Breast epithelium (tissue), 4 donors: ENCODE measurements at places on chromosomes 4 and X.
A peak's percentile ranks its signal among the peaks of the same experiment; 100 is the strongest.

- DNase-seq = no peak
These were observed 214.3 kb downstream of the FAT4 start for GRCh38 chr4:125529071-125529470.

DNA sequence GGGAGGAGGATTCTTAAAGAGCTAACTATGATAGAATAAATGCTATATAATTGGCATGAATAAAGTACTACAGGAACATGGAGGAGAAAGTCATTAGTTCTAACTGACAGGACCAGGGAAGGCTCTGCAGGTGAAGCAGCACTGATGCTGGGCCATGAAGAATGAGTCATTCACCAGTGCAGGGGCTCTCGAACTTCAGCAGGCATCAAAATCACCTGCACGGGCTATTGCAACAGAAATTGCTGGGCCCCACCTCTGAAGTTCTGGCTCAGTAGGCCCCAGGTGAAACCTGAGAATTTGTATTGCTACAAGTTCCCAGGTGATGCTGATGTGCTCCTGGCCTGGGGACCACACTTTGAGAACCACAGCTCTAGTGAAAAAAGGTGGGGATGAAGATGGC lies 33.7 kb downstream of the TMEM150C start:
- no peak for DNase-seq

DNA sequence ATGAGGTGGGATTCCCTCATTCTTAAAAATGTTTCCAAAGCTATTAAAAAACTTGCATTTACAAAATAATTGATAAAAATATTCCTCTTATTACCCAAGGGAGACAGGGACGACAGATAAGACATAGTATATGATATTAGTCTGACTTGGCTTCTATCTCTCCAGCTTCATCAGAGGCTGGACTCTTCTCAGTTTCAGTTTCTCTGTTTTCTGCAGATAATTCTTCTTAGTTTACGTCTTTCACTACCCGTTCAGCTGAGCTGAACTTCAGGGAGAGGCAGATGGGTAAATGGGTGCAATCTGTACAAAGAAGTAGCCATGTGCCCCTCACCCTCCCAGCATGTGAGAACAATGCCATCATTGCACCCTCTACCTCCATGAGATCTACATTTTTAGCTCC lies 214.0 kb upstream of the SLIT2 start:
- DNase-seq = no peak

- DNase-seq = no peak
These were observed 1021.8 kb upstream of the INTU start for GRCh38 chr4:126610933-126611332.

GRCh38 chrX:2888309-2888708 lies 40.8 kb downstream of the ARSD start:
- no peak for DNase-seq

- peak; percentile 56 for DNase-seq
These were observed 1.3 kb downstream of the SLC6A8 start for GRCh38 chrX:153688911-153689590.

DNA sequence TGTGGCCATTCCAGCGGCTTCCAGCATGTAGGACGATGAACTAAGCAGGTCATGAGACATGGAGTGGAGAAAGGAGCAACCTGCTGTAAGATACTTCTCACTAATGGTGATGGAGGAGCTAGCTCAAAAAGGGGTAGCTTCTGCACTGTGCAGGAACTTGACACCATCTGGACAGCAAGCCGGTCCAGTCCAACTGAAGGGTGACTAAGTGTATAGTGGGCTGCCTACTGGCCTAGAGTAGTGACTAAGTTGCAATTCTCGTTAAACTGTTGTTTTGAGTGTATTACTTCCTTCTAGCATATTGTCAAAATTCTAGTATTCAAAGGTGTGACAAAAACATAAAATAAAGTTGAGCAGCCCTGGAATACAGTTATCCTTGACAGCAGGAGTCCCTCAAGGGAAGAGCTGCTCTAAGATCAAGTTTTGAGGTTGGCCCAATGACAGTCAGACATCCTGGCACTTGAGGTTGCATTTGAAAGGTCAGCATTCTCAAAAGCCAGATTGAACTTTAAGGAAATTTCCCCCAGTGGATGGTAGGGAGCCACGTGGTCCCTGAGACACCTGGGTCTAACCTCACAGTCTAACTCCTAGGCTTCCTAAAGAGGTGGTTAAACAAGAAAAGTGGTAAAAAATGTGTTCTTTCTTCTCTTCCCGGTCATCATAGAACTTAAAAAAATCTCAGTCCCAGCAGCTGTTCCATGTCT lies 8.0 kb downstream of the CETN2 start:
- DNase-seq = no peak

GRCh38 chrX:134148172-134148692 lies 88.8 kb upstream of the CCDC160 start:
- no peak for DNase-seq

GRCh38 chrX:48509619-48510018 lies 827 bp downstream of the PORCN start:
- no peak for DNase-seq

DNA sequence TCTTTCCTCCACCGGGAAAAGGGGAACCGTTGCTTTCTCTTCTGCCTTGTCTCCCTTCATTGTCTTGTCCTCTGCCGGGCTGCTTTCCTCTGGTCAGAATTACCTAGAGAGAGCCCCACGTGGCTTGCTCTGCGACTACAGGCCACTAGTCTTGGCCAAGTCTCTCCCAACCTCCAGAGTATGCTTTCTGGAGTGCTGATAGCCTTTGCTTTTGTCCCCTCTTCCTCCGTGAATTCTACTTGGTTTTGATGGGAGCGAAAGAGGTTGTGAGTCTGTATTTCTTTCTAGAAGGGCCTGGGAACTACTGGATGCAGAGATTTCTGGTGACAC lies 5.3 kb upstream of the POU4F2 start:
- DNase-seq = no peak

DNA sequence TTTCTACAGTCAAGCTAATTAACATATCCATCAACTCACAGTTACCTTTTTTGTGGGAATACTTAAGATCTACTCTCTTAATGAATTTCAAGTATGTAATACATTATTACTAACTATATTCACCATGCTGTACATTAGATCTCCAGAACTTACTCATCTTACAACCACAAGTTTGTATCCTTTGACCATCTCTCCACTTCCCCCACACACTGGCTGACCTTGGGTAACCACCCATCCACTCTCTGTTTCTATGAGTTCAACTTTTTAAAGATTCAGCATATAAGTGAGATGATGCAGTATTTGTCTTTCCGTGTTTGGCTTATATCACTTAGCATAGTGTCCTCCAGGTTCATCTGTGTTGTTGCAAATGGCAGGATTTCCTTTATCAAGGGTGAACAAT lies 30.5 kb upstream of the MAGED1 start:
- no peak for DNase-seq

GRCh38 chr4:1152290-1152689 lies 20.1 kb downstream of the SPON2 start:
- no peak for DNase-seq

DNA sequence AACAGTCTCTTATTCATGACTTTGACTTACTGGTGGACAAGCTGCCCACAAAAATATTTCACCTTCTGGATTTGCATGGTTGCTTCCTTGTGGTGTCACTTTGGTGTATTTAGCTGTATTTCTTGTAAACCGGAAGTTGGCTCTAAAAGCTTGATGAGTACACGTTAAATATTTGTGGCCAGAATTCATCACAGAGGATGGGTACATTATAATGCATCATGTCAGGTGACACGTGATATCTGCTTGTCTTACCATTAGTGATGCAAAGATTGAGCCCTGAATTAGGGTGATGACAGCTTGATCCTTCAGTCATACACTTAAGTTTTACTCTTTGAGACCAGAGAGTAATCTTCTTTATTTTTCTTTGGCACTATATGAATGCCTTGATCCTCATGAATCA lies 188.3 kb upstream of the RPS6KA3 start:
- no peak for DNase-seq

DNA sequence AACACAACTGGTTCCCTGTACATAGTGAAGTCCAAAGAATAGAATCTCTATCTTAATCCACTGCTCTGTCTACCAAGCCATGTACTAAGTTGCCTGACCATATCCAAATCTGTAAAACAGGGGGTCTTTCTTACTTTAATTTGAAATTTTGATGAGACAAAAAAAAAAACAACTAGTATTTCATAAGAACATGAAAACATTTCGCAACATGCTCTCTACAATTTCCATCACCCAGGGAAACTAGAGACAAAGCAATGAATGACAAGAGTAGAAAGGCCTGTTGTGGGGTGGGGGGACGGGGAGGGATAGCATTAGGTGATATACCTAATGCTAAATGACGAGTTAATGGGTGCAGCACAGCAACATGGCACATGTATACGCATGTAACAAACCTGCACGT lies 279.9 kb downstream of the PPP3CA start:
- no peak for DNase-seq

DNA sequence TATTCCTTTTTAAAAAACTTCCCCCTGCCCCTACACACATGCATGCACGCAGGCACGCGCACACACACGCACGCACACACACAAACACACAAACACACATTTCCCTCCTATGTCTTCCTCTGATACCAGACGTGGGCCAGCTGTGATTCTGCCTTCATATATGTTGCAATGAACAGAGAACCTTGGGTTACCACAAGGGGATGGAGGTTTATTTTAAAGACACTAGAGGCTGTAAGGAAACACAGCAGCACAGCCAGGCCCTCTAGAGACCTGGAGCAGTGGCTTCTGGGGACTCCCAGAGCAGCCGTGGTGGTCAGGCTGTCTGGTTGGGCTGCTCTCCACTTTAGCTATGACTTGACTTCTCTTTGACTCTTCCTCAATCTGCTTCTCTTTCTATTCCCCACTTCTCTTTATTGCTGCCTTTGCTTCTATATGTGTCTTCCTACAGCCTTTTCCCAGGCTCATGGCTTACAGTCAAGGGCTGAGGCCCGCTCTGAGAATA lies 3.2 kb upstream of the TLR10 start:
- DNase-seq = no peak

DNA sequence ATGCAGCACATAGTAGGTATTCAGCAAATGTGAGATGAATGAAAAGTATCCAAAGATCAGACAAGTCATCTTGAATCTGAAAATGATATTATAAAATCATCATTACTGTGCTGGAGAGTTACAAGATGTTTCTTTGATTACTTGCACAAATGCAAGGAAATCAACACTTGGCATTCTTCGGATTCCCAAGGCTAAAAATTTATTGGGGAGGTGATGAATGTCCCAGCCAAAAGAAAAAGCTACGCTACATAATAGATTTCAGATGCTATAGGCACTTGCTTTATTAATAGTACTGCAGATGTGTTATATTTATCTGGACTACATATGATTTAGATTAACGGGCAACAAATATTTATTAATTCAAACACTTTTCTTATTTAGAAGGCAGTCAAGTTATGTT lies 286.7 kb upstream of the TENM3 start:
- DNase-seq = no peak

DNA sequence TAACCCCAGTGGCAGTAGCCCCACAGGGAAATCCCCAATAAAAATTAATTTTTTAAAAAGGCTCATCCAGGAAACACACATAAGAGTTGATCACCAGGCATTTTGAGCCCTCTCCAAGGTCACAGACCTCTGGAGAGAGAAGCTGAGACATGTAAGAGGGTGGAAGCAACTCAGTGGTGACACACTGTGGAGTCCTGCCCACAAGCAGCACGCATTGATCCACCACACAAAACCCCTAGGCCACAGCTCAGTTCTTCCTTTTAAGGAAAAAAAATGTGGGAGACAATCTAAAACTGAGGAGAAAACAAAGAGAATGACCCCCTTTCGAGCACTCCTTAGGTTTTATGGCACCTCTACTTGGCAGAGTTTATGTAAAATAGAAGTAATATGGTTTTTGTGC lies 71.7 kb upstream of the S100G start:
- DNase-seq = no peak

DNA sequence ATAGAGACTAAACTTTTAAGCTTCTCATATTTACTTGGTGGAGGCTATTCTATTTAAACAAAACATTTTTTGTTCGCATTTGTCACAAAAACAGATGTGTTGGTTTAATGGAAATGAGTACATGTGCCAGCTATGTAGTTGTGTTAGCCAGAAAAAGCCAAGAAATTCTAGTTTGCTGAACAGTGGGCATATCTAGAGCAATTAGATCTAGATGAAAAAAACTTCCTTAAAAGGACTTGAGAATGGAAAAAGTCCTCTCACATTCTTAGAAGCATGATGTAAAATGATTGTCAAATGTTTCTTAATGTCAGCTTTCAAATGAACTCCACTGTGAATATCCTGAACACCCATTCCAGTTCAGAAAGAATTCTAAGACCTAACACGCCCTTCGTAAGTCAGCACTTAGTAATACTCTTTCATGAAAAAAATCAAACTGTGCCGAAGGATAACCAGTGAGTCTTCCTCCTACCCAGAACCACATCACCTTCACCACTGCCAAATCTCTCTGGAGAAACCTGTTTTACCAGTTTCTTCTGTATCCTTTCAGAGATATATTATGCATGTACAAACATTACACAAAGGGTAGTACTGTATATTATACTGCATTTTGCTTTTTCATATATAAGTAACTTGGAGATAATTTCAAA lies 28.2 kb downstream of the PHKA1 start:
- no peak for DNase-seq

- no peak for DNase-seq
These were observed 6.3 kb downstream of the LAP3 start for GRCh38 chr4:17583276-17583675.

DNA sequence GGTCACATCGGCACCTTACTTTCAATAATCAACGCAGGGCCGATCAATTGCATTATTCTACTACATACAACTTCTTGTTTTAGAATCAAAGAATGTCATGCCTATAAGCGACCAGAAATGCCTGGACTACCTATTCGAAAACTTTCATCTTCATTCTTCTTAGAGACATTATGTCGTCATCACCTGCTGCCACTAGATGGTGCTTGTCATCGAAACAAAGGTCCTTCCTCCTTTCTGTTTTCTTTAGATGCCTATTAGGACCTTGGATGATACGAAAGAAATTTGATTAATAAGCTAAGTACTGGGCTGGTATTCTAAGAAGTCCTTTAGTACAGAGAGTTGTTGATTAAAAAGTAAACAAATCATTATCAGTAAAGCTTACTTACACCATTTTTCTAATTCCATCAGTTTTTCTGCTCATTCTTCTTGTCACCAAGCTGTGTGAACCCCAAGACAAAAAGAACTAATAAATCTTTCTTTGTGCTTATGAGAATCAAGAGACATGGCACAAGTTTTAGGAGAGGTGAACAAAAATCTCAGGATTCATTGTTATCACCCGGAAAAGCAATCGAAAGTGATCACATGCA lies 154.5 kb upstream of the SLC4A4 start:
- DNase-seq = no peak

- DNase-seq = no peak
These were observed 26.3 kb downstream of the EFHC2 start for GRCh38 chrX:44317181-44317580.

DNA sequence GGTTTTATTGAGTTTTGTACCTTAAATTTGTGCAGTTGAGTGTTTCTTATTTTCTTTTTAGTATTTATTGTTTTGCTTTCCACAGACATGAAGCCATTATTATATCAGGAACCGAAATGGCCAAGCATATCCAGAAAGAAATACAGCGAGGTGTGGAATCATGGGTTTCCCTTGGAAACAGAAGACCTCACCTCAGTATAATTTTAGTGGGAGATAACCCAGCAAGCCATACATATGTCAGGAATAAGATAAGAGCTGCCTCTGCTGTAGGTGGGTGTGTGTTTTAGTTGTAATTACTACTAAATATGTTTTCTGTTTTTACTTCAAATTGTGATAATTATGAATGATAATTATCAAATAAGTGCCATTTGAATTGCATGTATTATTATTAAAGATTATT lies 16.5 kb downstream of the MTHFD2L start:
- DNase-seq = no peak

- no peak for DNase-seq
These were observed at the start of gene PLAC1 for GRCh38 chrX:134658002-134658759. Gene PLAC1, minus strand, starts transcription at chrX:134658471. Its CDS starts 91,789 bp downstream, at chrX:134566682.
